BJ (cell line): ENCODE measurements at places on chromosomes 3 and 15. TPM values are rescaled to one million over a fixed set of nuclear protein-coding genes. Genes with fewer than 3 reads are reported as not detected.

DNA sequence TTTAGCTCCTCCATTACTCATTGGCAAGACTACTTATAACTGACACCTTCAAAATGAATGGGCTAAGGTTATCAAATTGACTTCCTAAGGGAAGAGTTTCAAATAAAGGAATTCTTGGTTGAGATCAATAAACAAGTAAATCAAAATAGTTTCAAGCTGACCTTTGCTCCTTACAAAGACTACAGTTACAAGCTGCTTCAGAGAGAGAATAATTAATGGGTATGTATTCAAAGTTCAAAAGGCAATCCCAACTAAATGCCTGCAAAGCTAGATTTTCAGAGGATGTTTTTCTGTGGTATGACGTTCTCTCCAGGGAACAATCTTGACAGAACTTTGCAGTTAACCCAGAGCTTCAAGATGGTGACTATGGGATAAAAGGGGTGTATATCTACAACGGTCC lies 153.7 kb downstream of the SUCLG2 start:
- DNase-seq = no peak

GRCh38 chr15:40450047-40450446 lies 9.3 kb downstream of the BAHD1 start:
- no peak for DNase-seq

The FOXB1 gene
- not detected in 2 replicates for polyA plus RNA-seq

GRCh38 chr3:188021041-188021440 lies 132.9 kb upstream of the LPP start:
- DNase-seq = no peak

- DNase-seq = no peak
Measured at GRCh38 chr3:141426404-141427034, 58.2 kb downstream of the ZBTB38 start.

GRCh38 chr15:48388016-48388851 lies 57.0 kb downstream of the DUT start:
- DNase-seq = no peak

The TEX9 gene
- 0.72 and 1.4 TPM in 2 replicates for polyA plus RNA-seq

DNA sequence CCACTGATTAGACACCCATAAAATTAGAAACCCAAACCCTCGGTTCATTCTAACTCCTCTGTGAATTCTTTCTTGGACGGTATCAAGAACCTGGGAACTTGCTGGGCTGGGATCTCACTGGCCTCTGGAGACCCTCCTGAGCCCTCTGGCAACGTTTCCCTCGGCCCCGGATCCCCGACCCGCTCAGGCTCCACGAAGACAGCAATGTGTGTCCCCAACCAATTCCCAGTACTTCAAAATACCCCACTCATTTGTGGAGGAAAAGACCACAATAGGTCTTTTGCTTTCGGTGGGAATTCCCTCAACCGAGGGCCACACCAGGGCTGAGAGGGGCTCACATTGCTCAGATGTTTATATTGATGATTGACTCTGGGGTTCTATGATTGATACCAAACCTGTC lies 117.9 kb upstream of the PRR20G start:
- no peak for DNase-seq

The RLBP1 gene
- polyA plus RNA-seq = not detected in 2 replicates

DNA sequence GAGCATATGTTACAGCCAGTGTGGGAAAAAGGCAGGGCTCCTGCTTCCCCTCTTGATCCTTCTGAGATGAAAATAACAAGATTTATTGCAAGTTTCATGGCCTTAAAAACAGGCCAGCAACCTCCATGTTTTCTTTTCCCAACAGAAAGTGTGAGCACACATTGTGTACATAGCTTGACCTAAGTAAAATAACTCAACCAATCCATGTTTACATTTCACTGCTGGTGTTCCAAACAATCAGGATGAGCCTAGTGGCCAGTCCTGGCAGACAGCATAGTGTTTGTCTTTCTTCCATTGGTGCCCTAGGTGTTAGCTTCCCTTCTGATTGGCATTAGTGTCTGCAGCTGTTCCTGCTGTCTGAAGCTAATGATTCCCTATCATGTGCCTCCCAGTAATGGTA lies 847.7 kb downstream of the EPHA3 start:
- DNase-seq = no peak
